Heart left ventricle (tissue), 16 donors: ENCODE measurements at places on chromosomes 7 and 10. TPM values are rescaled to one million over a fixed set of nuclear protein-coding genes. Genes with fewer than 3 reads are reported as not detected.

ANKRD30A gene
- not detected for total RNA-seq

LRRC27 gene
- 3.9 TPM for total RNA-seq

AEBP1 gene
- total RNA-seq: 45.3 TPM

GJD4 gene
- total RNA-seq: not detected

- no peak for DNase-seq
Observed at GRCh38 chr7:159040912-159041711, 103.6 kb downstream of the VIPR2 start.

- DNase-seq: no peak
Observed at GRCh38 chr7:114107522-114107921, 188.7 kb upstream of the PPP1R3A start.

DNA sequence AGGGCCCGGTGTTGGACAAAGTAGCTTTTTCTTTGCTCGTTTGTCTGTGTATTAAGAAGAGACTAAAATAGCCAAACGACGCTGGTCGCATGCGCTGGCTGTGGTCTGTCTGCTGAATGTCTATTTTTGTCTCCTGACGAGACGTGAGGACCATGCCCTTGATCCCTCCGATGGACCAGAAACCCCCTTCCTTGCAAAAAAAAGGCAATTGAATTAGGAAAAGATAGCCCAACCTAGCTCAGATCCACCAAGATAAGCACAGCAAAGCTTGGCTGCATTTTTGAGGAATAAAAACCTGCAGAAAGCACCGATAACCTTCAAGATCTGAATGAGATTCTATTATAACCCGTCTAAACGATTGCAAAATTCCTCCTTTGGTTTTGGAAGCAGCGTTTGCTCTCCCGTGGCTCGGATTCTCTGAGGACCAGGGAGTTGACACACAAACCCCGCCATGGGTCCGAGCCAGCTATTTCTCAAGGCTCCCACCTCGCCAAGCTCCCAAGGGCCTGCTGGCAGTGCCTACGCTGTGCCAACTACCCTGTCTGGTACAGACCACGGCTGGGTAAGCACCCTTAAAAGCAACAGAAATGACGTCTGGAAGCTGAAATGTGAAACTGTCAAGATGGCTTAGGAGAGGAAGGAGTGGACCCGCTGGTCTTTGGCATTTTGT is 17.7 kb upstream of the TTYH3 start:
- DNase-seq: peak; percentile 84

DNA sequence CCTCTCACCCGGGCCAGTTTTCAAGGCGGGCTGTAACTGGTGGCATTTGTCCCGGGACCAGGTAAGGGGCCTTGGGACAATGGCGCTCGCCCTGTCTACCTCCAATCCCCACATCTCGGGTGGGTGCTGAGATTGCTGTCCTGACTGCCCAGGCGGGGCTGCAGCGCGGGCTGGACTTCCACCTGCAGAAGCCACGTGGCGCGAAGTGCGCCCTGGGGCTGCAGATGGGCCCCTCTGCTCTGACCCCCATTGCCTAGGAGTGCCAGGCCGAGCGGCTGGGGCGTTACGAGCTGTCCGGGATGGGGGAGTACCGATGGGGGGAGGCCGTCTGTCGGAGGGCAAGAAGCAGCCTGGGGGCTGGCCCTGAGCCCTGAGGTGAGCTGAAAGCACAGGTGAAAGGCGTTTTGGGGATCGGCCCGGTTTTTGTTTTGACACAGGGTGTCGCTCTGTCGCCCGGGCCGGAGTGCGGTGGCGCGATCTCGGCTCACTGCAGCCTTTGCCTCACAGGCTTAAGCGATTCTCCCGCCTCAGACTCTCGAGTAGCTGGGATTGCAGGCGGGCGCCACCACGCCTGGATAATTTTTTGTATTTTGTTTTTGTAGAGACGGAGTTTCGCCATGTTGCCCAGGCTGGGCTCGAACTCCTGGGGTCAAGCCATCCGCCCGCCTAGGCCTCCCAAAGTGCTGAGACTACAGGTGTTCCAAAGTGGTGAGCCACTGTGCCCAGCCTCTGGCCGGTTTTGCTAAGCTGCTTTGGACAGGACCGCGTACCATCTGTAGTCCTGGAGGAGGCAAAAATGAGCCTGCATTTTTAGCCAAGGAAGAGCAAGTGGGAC is at the start of gene SFXN2:
Gene SFXN2, plus strand, starts transcription at position 16 of the 835 bp plus-strand sequence. CDS start 12,001 bp downstream, outside the sequence.
- no peak for DNase-seq

DNA sequence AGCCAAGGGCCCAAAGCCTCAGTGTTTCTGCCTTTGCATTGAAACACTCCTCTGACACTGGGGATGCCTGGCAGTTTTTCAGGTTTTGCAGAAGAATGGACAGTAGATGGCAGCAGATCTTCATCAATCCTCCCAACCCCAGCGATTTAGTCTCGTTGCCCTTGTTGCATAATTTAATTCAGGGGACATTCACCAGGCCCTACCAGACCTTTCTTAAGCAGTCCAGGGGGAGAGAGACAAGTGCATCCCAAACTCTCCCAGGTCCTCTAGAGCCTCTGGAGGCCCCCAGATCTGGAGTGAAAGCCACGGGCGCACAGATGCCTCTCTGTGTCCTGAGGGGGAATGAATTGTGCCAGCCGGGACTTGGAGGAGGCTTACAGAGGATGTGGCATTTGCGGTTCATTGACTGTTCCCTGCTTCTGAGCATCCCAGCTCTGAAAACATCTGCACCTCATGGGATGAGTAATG is 29.6 kb downstream of the MINDY4 start:
- DNase-seq: peak; percentile 46

GRCh38 chr10:48391994-48392393 is 85.5 kb downstream of the MAPK8 start:
- no peak for DNase-seq

DNA sequence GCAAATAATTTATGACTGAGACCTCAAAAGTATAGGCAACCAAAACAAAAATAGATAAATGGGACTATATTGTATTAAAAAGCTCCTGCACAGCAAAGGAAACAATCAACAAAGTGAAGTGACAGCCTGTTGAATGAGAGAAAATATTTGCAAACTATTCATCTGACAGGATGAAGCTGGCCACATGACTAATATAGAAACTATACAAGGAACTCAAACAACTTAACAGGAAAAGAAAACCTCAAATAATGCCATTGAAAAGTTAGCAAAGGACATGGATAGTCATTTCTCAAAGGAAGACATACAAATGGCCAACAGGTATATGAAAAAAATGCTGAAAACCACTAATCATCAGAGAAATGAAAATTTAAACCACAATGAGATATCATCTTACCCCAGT is 245.1 kb downstream of the STK31 start:
- no peak for DNase-seq

GRCh38 chr10:127618797-127619196 is 69.7 kb downstream of the NPS start:
- no peak for DNase-seq

GRCh38 chr7:123581162-123581459 is 20.5 kb upstream of the ASB15 start:
- DNase-seq: no peak

GRCh38 chr10:17454161-17455014 is at the start of gene ST8SIA6:
Gene ST8SIA6, minus strand, starts transcription at chr10:17454595. Its CDS starts 340 bp downstream, at chr10:17454255.
- DNase-seq: peak; percentile 42

DNA sequence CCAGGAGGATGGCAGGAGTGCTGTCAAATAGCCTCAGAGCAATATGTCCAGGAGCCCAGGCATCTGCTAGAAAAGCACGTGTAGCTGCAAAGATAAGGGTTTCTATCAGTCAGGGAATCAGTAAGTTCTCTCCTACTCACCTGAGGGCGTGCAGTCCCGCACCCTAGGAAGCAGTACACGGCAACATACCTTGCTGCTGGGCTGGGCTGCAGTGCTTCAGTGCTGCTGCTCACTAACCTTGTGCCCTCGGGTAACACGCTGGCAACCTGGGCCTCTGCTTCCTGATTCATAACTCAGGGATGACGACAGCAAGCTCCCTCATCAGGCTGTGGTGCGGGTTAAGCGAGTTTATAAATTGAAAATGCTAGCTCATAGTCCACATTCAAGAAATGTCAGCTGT is 29.5 kb upstream of the CCNY start:
- no peak for DNase-seq

DNA sequence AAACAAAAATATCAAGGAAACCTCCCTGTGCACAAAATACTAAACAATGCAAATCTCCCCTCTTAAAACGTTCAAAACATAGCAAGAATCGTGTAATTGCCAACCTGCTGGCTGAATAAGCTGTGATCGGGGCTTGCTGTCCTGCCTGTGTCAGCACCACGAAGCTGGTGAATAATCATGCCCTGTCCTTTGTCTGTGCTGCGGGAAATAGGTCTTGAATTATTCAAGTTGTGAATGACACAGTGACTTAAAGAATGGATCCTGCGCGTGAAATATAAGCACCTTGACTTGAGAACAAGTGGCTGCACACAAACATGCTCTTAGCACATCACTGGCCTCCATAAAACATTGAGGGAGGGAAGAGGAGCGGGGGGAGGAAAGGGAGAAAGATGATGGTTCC is 130.2 kb downstream of the OAT start:
- no peak for DNase-seq

- no peak for DNase-seq
Observed at GRCh38 chr10:73717556-73717955, 19.6 kb upstream of the AGAP5 start.
